ENCODE measurements at places on chromosomes 1 and 21.

DNA sequence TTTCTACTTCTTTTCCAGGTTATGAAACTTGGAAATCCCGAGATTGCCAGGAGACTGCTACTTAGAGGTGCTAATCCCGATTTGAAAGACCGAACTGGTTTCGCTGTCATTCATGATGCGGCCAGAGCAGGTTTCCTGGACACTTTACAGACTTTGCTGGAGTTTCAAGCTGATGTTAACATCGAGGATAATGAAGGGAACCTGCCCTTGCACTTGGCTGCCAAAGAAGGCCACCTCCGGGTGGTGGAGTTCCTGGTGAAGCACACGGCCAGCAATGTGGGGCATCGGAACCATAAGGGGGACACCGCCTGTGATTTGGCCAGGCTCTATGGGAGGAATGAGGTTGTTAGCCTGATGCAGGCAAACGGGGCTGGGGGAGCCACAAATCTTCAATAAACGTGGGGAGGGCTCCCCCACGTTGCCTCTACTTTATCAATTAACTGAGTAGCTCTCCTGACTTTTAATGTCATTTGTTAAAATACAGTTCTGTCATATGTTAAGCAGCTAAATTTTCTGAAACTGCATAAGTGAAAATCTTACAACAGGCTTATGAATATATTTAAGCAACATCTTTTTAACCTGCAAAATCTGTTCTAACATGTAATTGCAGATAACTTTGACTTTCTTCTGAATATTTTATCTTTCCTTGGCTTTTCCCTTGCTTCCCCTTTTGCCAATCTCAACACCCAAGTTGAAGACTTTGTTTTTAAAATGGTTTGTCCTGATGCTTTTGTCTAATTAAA is 4.0 kb downstream of the CDKN2C start:
- no peak for DNase-seq

DNA sequence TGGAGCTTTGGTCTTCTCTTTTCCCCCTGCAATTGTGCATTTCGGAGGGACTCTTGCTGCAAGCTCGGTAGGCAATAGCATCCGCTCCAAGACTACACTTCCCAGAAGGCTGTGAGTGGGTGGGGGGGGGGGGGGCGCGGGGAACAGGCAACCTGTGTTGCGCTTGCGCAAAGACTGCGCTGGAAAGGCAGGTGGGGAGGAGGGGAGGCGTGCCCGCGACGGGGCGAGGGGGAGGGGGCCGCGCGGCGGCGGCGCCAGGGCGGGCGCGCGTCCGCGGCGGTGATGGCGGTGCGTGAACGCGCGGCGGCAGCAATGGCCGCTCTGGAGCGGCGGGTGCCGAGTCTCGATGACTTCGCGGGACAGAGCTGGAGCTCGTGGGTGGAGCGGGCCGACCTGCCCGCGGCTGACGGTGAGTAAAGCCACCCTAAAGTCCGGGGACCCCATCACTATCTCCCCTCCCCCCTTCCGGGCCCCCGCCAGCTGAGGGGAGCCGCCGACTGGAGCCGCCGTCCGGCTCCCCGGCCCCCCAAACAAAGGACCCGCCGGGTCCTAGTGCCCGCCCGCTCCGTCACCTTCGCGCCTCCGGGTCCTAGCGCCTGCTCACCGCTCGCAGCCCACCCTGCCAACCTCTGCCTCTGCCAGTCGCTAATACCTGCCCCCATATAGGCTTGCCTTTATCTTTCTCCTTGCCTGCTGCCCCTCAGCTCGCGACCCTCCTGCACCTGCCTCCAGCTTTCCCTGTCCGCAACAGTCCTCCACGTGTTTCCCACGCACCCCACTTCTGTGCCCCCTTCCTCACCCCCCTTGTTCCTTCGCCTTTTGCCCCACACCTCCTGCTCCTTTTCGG is at the start of gene ATXN7L2:
ATXN7L2 (plus strand) TSS at position 234 of the 847 bp plus-strand sequence; CDS start at position 283, 49 bp downstream.
- peak; percentile 56 for DNase-seq

GRCh38 chr1:8154621-8155052 is 128.5 kb upstream of the ERRFI1 start:
- DNase-seq: no peak

DNA sequence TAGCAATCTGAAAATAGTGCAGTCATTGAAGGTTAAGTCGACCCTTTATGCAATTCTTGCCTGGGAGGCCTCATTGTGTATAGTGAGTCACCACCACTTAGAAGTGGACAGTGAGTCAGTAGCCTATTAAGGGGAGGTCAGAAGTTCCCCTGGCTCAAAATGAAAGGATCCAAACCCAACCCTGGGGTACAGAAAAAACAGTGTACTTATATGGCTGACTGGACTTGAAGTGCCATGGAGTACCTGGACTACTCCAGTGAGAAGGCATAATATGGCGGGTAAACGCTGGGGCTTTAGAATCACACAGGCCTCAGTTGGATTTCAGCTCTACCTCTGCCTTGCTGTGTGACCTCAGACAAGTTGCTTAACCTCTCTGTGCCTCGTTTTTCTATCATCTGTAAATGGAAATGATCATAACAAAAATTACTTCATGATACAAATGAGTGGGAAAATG is 2.2 kb upstream of the BCL9 start:
- peak; percentile 63 for DNase-seq

GRCh38 chr21:42016364-42016985 is 6.3 kb upstream of the ZBTB21 start:
- DNase-seq: no peak

- DNase-seq: no peak
Measured at GRCh38 chr1:218827486-218827885, 346.2 kb upstream of the LYPLAL1 start.

DNA sequence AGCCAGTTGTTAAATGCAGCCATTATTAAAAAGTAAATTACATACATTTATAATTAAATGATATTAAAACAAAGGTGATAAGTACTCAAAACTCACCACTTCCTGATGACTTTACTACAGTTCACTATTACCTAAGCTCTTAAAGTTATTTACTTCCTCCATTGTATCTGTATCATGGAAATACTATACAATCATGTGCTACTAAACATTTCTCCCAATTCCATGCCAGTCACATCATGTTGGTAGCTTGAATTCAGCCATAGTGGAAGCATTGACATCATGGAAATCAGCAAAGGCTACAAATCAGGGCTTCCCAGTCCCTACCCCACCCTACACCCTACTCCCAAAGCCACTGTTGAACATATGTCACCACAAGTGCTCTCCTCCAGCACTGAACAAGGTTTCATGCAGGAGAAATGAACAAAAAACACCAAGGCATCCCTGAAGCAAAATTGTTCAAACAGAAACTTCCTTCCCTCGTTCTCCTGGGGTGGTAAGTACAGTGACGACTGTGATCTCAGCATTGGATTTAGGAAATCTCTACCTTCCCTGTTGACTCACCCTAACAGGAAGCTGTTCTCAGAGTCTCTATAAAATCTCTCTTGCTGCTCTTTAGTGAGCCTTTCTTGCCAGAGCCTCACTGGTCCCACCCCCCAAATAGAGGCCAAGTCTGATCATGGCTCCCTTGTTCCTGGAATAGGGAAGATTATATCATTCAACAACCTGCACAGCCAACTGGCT is 12.7 kb downstream of the VSIG8 start:
- DNase-seq: no peak

GRCh38 chr1:90957497-90957896 is 64.3 kb downstream of the ZNF644 start:
- no peak for DNase-seq

DNA sequence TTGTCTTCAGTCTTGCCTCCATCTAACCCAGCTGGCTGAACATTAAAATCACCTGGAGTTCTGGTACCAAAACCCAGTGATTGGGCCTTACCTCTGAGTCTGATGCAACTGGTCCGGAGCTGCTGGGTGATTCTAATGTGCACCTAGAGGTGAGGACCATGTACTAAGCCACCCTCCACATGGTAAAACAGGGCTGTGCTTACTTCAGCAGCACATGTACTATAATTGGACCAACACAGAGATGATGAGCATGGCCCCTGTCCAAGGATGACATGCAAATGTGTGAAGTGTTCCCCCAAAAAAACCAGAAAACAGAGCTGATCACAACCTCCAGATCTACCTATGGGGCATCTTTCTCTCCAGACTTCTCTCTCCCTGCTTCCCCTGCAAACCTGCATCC is 37.0 kb downstream of the ELK4 start:
- no peak for DNase-seq

DNA sequence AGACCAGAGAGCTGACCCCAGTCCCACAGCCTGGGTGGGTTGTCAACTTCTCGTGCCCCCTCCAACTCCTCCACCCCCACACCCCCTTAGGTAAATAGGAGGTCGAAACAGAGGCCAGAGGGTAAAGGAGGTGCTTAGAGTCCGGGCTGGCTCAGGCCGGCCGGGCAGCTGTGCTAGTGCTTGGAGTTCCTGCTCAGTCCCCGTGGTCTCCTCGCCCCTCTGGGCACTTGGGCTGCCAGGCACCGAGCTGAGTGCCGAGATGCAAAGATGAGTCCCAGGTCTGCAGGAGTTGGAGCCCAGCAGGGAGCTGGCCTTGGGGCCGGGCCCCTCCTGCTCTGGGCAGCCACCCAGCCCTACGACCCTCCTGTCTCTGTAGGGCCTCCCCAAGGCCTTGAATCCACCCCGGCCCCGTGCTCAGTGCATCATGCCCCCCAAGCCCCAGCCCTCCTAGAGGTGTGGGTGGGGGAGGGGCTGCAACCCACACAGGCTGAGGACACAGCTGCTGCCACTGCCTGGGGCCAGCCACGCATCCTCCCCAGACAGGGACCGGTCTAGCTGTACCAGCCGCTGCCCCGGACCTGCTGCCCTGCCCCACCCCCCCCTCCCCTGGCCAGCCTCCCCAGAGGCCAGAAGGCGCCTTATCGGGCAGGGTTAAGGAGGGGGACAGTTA is 1.9 kb downstream of the SMIM1 start:
- no peak for DNase-seq

- peak; percentile 15 for DNase-seq
Measured at GRCh38 chr1:6860401-6860800, 75.1 kb downstream of the CAMTA1 start.

- no peak for DNase-seq
Measured at GRCh38 chr1:154666051-154666790, 58.2 kb upstream of the ADAR start.

DNA sequence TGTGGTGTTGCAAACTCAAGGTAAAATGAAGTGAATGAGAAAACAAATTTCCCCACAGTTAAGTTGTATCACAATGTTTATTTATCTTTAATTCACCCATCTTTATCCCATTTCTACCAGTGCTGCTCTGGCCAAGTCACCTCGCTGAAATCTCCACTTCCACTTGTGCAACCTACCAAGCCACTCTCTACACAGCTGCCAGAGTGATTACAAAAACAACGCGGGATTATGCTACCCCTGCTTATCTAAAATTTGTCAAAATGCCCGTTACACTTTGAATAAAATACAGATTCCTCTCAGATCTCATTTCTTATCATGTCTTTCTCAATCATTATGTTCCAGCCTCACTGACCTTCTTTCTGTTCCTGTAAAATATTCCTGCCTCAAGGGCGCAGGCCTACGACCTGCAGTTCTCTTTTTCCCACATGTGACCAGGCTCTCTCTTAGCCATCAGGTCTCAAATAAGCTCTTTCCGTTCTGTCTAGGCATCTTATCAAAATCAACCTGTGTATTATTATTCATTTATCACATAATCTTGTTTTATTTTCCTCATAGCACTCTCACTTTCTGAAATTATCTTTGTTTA is 95.6 kb downstream of the NTMT2 start:
- DNase-seq: no peak

DNA sequence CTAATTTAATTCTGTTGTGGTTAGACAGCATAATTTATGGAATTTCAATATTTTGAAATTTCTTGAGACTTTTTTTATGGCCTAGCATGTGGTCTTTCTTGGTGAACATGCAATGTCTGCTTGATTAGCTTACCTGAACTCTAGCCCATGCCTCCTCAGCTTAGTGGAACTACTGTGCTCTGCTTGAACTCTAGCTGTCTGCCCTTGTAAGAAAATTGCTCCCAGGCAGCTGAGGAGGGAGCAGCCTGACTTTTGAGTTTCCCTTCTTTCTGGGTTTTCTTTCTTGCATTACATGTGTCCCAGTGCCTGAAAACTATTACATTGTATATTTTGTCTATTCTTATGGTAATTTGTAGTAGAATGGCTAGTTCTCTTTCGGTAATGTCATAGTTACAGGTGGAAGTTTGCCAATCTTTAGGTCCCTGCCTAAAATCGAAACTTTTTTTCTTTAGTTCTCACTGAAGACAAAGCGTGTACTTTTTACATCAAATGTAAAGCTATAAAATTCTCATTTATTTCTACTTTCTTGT is 105.3 kb downstream of the MAST2 start:
- no peak for DNase-seq

All from pulmonary artery endothelial cell (primary cell).